Activated naive CD4-positive, alpha-beta T cell treated with anti-CD3 and anti-CD28 coated beads, Interleukin-2, amount 10 ng/mL, durations not matched to agents 5 hours and 36 hours (primary cell): ENCODE measurements at places on chromosomes 16 and 17. TPM values are rescaled to one million over a fixed set of nuclear protein-coding genes. Genes with fewer than 3 reads are reported as not detected.

The FAM234A gene
- total RNA-seq = 29.6 TPM

The COPRS gene
- total RNA-seq = 17.7 TPM

The TRIM47 gene
- total RNA-seq = 33.0 TPM

The CCL15 gene
- total RNA-seq = not detected

The PDIA2 gene
- not detected for total RNA-seq

The DYNLL2 gene
- 29.9 TPM for total RNA-seq

The ENPP7 gene
- total RNA-seq = 0.10 TPM

The ADAMTS18 gene
- total RNA-seq = not detected

The ACSM2A gene
- not detected for total RNA-seq

The SPSB3 gene
- total RNA-seq = 53.7 TPM

The ABCC3 gene
- not detected for total RNA-seq

The MMP25 gene
- 35.5 TPM for total RNA-seq

The CACNA1H gene
- 1.9 TPM for total RNA-seq

The SDK2 gene
- 23.6 TPM for total RNA-seq

The GCSH gene
- total RNA-seq = 7.1 TPM

The FBXW10 gene
- not detected for total RNA-seq

The HOXB1 gene
- not detected for total RNA-seq

The ABI3 gene
- 34.8 TPM for total RNA-seq

The TEX14 gene
- total RNA-seq = 0.35 TPM

The MYH2 gene
- total RNA-seq = not detected

The KRT31 gene
- not detected for total RNA-seq

The DHODH gene
- 8.1 TPM for total RNA-seq

The CASKIN2 gene
- total RNA-seq = 1.3 TPM

The HAS3 gene
- total RNA-seq = 0.48 TPM

The KRTAP4-9 gene
- not detected for total RNA-seq

The OR4D1 gene
- 0.86 TPM for total RNA-seq

The SDR42E2 gene
- 0.20 TPM for total RNA-seq

The MRPL58 gene
- 37.0 TPM for total RNA-seq

The ITGB3 gene
- total RNA-seq = 0.46 TPM

The P3H4 gene
- total RNA-seq = 2.9 TPM

The CFAP119 gene
- 2.4 TPM for total RNA-seq

The EVPLL gene
- not detected for total RNA-seq

The DDX5 gene
- 797 TPM for total RNA-seq

The ADGRG1 gene
- 0.63 TPM for total RNA-seq

The TNP2 gene
- not detected for total RNA-seq

The MT1F gene
- 23.7 TPM for total RNA-seq

The LAT gene
- total RNA-seq = 352 TPM

The FSCN2 gene
- total RNA-seq = 0.58 TPM

The RNF112 gene
- 0.53 TPM for total RNA-seq

The CDR2L gene
- 0.28 TPM for total RNA-seq

The ZFP3 gene
- 7.0 TPM for total RNA-seq

The SLC5A10 gene
- not detected for total RNA-seq

The MEFV gene
- total RNA-seq = 0.51 TPM

The RGS9 gene
- 3.6 TPM for total RNA-seq

The DHRS7C gene
- not detected for total RNA-seq

The PHF12 gene
- total RNA-seq = 72.6 TPM

The ZPBP2 gene
- total RNA-seq = not detected

The ITGAL gene
- 559 TPM for total RNA-seq

The SPNS3 gene
- 10.1 TPM for total RNA-seq

The ASIC2 gene
- not detected for total RNA-seq

The ESRP2 gene
- 0.07 TPM for total RNA-seq

The ACSM2B gene
- total RNA-seq = not detected

The KRTAP1-1 gene
- not detected for total RNA-seq
